ENCODE measurements at places on chromosomes 7 and 10.

GRCh38 chr10:4622384-4622783 lies 203.6 kb upstream of the AKR1E2 start:
- DNase-seq, result no peak

DNA sequence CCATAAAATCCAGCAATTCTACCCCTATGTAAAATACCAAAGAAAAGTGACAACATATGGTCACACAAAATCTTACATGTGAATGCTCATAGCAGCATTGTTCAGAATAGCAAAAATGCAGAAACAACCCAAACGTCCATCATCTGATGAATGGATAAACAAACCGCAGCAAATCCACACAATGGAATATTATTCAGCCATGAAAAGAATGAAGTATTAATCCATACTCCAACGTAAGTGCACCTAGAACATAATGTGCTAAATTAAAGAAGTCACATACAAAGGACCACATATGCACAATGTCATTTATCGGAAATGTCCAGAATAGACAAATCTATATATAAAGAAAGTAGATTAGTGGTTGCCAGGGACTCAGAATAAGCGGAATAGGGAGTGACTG lies 57.4 kb downstream of the SMURF1 start:
- no peak for DNase-seq

GRCh38 chr10:61757525-61758397 lies 95.0 kb downstream of the CABCOCO1 start:
- no peak for DNase-seq

GRCh38 chr10:131201741-131202515 lies 109.6 kb downstream of the TCERG1L start:
- DNase-seq, result no peak

DNA sequence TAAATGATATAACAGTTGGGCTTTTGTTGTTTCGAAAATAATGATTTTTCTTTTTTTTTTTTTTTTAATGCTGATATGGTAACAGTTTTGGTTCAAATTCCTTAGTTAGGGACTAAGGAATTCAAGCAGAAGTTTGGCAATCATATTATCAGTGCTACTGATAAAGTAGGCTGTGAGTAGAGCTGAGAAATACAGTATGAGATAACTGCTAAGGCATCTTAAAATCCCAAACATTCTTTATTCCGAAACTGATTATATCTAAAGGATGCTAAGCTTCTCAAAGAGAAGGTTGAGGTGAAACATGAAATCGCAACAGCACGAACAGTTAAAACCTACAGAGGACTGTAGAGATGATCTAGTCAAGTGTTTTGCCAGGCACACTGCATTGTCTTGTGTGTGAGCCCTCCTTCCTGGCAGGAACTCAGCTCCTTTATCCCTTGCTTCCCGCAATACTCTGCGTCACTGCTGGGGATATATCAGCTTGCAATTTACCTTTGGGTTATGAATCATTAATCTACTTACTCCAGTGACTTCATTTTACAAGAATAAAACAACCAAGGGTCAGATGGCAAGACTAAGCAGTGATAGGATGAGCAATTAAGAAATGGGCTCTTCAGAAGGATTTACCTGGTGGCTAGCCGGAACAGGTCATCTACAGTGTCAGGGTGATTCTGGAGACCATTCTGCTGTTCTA lies 36.7 kb downstream of the IRF5 start:
- no peak for DNase-seq

- no peak for DNase-seq
Measured at GRCh38 chr10:53183733-53184132, 411.1 kb upstream of the MBL2 start.

DNA sequence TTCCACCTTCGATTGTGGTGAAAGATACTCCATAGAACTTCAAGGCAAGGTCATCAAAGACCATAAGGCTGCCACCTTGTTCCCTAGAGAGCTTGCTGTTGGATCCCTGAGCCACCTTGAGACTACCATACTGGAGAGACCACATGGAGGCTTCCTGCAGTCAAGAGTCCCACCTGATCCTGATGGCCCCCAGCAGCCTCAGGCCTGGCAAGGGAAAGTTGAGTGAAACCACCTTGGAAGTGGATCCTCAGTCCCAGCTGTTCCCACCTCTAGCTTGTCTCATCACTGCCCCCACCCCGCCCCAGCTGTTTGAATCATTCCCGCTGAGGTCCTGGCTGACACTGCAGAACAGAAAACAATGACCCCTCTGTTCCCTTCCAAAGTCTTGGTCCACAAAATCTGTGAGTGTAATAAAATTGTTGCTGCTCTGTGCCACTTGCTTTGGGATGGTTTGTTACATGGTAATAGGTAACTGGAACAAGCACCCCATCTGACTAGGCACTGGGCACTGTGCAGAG lies 32.0 kb downstream of the PRLHR start:
- no peak for DNase-seq

GRCh38 chr7:137166363-137166762 lies 177.2 kb downstream of the PTN start:
- no peak for DNase-seq

All from renal pelvis (tissue), 12 donors.